ENCODE measurements at places on chromosomes 5 and 9. TPM values are rescaled to one million over a fixed set of nuclear protein-coding genes. Genes with fewer than 3 reads are reported as not detected.

PCDHB3 gene
- 4.3 TPM for total RNA-seq

- DNase-seq: peak; percentile 95
- H3K4me1 ChIP-seq: peaks cover 5% of the 10 kb centered on the region
- no peak overlapping the region for H3K4me3 ChIP-seq
- H3K27ac ChIP-seq: no peak overlapping the region
Observed at GRCh38 chr9:116271991-116272390, 118.4 kb downstream of the PAPPA start.

DNA sequence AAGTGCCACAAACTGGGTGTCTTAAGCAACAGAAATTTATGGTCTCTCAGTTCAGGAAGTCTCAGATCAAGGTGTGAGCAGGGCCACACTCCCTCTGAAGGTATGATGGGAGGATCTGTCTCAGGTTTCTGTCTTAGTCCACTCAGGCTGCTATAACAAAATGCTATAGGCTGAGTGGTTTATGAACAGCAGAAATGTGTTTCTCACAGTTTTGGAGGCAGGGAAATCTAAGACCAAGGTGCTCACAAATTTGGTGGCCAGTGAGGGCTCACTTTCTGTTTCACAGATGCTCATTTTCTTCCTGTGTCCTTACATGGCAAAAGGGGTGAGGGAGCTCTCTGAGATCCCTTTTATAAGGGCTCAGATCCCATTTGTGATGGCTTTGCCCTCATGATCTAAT is 281.4 kb downstream of the CWC27 start:
- DNase-seq: no peak
- no peaks in the 10 kb centered on the region for H3K4me1 ChIP-seq
- no peaks in the 10 kb centered on the region for H3K36me3 ChIP-seq
- no peak overlapping the region for H3K27ac ChIP-seq
- no peaks in the 10 kb centered on the region for H3K27me3 ChIP-seq
- no peak overlapping the region for H3K4me3 ChIP-seq

OCLN gene
- 134 TPM for total RNA-seq

- DNase-seq: no peak
- no peaks in the 10 kb centered on the region for H3K4me1 ChIP-seq
- H3K27me3 ChIP-seq: no peaks in the 10 kb centered on the region
- H3K4me3 ChIP-seq: no peak overlapping the region
- no peaks in the 10 kb centered on the region for H3K36me3 ChIP-seq
Observed at GRCh38 chr9:12790883-12791282, 16.1 kb downstream of the LURAP1L start.

CMBL gene
- 10.4 TPM for total RNA-seq

POLR3G gene
- total RNA-seq: 7.9 TPM

BTNL3 gene
- total RNA-seq: not detected

PCDHB16 gene
- total RNA-seq: 12.1 TPM

DAB2 gene
- 21.6 TPM for total RNA-seq

DNA sequence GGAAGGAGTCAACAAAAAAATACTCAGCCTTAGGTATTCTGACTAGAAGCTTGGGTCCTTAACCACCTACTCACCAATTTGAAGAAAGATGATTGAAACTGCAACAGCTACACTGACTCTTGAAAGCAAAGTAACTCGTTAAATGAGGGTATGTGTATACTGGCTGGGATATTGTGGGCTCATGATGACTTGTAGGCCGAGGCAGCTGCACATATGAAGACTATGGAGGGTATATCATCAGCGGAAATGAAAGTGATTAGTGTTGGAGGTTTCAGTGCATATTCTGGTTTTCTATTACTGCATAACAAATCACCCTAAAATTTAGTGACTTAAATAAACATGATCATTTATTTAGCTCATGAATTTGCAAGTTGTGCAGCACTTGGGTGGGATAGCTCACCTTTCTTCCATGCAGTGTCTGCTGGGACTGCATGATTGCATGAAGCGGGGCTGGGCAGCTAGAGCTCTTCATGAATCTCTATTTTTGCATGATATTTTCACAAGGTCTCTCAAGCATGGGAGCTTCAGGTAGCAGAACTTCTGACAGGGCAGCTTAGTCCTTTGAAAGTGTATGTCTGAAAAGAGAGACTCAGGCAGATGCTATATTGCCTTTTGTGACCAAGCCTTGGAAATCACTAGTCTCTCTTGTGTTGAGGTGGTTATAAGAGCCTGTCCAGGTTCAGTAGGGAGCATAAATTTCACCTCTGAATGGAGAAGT is 96.1 kb upstream of the CDKN2B start:
- H3K27ac ChIP-seq: no peak overlapping the region
- DNase-seq: no peak
- no peaks in the 10 kb centered on the region for H3K36me3 ChIP-seq
- no peak overlapping the region for H3K4me3 ChIP-seq
- H3K4me1 ChIP-seq: peaks cover 9% of the 10 kb centered on the region

GRCh38 chr9:112050544-112051475 is 124.3 kb downstream of the SUSD1 start:
- DNase-seq: peak; percentile 18
- no peaks in the 10 kb centered on the region for H3K4me1 ChIP-seq
- no peak overlapping the region for H3K27ac ChIP-seq

GDA gene
- total RNA-seq: 1.7 TPM

PCDHA2 gene
- 2.0 TPM for total RNA-seq

ZNF462 gene
- 60.3 TPM for total RNA-seq

DNA sequence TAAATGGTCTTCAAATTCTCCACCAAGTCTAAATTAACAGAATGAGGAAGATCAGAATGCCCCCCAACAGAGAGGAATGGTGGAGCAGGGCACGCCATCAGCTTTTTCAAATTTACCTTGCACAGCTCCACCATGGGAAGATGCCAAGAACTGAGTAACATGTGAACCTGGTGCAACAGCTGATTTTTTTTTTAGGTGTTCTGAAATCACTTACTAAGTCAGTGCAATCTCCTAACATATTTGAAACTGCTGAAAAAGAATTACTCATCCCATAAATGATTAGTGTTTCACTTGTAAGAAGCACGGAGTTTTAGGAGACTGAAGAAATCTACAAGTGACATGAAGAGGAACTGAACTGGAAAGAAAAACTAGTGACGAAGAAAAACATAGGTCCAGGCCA is 5.1 kb downstream of the TMEM245 start:
- H3K4me3 ChIP-seq: no peak overlapping the region
- peaks cover 9% of the 10 kb centered on the region for H3K4me1 ChIP-seq
- H3K27me3 ChIP-seq: no peaks in the 10 kb centered on the region
- no peaks in the 10 kb centered on the region for H3K36me3 ChIP-seq
- DNase-seq: no peak

SKP2 gene
- total RNA-seq: 82.2 TPM

GFI1B gene
- total RNA-seq: 0.29 TPM

DNA sequence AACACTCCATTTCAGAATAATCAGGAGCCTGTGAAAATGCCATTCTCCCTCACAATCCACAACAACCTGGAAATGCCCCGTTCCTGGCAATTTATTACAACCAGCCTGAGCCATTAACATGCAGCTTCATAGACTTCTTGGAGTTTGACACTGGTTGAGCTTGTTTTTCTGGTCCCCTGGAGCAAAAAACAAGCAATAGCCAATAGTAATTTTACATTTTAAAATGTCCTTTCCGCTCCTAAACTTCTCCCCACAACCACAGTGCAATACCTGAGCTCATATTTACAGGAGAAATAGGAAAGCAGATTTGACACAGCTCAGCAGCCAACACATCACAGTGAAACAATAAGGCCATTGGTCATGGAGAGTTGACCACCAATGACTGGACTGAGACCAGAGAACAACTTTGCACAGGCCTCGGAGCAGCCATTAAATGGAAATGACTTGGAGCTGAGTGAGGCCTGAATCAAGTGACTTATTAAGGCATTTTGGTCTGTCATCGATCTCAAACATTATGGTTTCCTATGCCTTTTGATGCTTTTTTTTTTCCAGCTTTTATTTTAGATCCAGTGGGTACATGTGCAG is 73.0 kb downstream of the ENC1 start:
- H3K27me3 ChIP-seq: no peaks in the 10 kb centered on the region
- H3K4me3 ChIP-seq: no peak overlapping the region
- H3K4me1 ChIP-seq: no peaks in the 10 kb centered on the region
- H3K36me3 ChIP-seq: no peaks in the 10 kb centered on the region
- peak overlapping the region; percentile 35 for H3K27ac ChIP-seq
- peak; percentile 30 for DNase-seq

- H3K4me1 ChIP-seq: no peaks in the 10 kb centered on the region
- H3K4me3 ChIP-seq: no peak overlapping the region
- H3K36me3 ChIP-seq: no peaks in the 10 kb centered on the region
- no peak for DNase-seq
- H3K27ac ChIP-seq: peak overlapping the region; percentile 60
Observed at GRCh38 chr5:126531543-126532120, 63.4 kb downstream of the ALDH7A1 start.

- no peaks in the 10 kb centered on the region for H3K4me1 ChIP-seq
- DNase-seq: no peak
- H3K27me3 ChIP-seq: no peaks in the 10 kb centered on the region
- no peak overlapping the region for H3K27ac ChIP-seq
- H3K4me3 ChIP-seq: no peak overlapping the region
Observed at GRCh38 chr5:176889321-176890280, 9.5 kb downstream of the HK3 start.

DNA sequence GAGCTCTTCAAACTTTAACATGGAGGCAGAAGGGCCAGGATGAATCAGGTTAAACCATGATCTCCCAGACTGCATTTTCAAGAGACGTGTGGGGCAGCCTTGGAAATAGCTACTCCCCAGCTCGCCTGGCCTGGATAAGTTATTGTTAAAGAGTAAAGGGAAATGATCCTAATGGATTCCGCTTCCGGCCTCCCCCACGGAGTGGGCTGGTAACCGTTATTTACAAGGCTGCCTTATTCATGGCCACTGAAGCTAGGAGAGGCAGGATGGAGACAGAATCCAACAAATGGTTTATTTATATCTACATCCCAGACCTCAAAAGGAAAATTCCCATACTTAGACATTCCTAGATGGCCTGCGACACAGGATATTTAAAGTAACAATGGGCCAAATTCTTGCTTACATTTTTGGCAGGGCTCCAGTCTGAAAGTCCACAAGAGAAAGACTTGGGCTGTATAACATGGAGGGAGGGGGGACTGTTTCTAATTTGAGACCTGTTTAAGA is 27.9 kb downstream of the SPRY4 start:
- H3K27me3 ChIP-seq: no peaks in the 10 kb centered on the region
- peaks cover 8% of the 10 kb centered on the region for H3K36me3 ChIP-seq
- H3K4me3 ChIP-seq: no peak overlapping the region
- peak overlapping the region; percentile 42 for H3K27ac ChIP-seq
- peak; percentile 44 for DNase-seq

GRCh38 chr9:115404311-115404710 is 286.4 kb upstream of the TNC start:
- no peak for DNase-seq
- H3K27ac ChIP-seq: no peak overlapping the region
- H3K27me3 ChIP-seq: no peaks in the 10 kb centered on the region
- no peaks in the 10 kb centered on the region for H3K36me3 ChIP-seq

- no peaks in the 10 kb centered on the region for H3K4me1 ChIP-seq
- H3K36me3 ChIP-seq: no peaks in the 10 kb centered on the region
- peak; percentile 95 for DNase-seq
- no peak overlapping the region for H3K27ac ChIP-seq
- H3K4me3 ChIP-seq: no peak overlapping the region
- peaks cover 23% of the 10 kb centered on the region for H3K27me3 ChIP-seq
Observed at GRCh38 chr9:135077497-135078200, 9.8 kb upstream of the OLFM1 start.

GRCh38 chr5:149201121-149201637 is 59.9 kb downstream of the ABLIM3 start:
- no peak overlapping the region for H3K27ac ChIP-seq
- H3K4me3 ChIP-seq: no peak overlapping the region
- no peaks in the 10 kb centered on the region for H3K36me3 ChIP-seq
- peaks cover 16% of the 10 kb centered on the region for H3K27me3 ChIP-seq
- DNase-seq: no peak

DNA sequence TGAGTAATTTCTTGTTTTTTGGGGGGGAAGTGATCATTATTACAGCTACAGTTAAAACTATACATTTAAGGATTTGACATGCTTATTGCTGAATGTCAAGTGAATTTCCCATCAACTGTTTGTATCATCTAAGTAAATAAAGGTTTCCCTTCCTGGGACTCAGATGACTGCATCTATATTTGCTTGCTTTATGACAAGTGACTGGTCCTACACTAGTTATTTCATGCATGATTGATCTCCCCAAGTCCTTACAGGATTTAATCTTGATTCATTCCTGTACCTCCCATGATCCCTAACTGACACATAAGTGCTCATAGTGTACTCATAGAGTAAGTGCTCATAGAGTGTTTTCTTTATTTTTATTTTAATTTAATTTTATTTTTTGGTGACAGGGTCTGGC is 2.8 kb downstream of the TXNDC8 start:
- H3K4me3 ChIP-seq: no peak overlapping the region
- H3K36me3 ChIP-seq: no peaks in the 10 kb centered on the region
- no peaks in the 10 kb centered on the region for H3K4me1 ChIP-seq
- no peak overlapping the region for H3K27ac ChIP-seq
- DNase-seq: no peak
- no peaks in the 10 kb centered on the region for H3K27me3 ChIP-seq
